Choroid plexus epithelial cell (primary cell): ENCODE measurements at places on chromosomes 6 and 20.

DNA sequence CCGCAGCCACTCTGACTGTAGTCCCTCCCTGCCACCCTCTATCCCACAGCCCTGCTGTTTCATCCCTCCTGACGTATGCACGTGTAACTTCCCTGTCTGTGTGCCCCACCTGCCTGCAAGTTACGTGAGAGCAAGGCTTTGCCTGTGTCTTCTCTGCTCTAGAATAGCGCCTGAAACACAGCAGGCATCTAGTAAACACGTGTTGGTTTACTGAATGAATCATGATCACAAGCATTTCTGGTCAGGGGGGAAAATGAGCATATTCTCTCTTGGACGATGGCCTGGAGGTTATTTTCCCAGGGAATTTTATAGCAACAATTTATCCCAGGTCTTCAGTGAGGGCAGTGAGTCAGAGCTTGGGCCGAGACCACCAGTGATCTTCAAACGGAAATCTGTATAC, 38.3 kb downstream of the PSMG4 start:
- peak; percentile 91 for DNase-seq

DNA sequence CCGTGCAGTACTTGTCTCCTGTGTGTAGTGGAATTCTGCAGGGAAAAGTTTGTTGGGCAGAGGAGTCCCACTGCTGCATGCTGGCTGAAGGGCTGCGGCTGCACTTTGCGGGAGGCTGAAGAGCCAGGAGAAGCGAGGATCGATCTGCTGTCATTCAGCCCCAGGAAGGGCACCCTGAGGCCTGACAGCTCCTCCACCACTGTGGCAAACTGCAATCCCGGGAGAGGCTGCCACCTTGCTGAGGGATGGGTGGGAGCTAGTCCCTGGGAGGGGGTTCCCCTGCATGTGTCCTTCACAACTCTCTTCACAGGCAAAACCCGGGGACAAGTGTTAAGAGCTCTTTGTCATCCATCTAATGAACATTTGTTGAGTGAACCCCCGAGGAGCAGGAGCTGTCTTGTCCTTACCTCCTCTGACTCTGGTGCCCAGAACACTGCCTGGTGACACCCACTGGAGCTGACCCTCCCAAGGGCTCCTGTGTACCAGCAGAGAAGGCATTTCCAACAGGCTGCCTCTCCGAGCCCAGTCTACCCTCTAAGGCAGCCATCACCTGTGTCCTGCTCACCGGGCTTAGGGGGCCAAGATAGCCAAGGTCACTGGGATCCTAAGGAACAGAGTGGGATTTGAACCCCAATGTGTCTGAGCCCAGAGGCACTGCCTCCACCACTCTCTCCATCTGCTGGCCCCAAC, 17.7 kb downstream of the PCK1 start:
- no peak for DNase-seq

- peak; percentile 61 for DNase-seq
Measured at GRCh38 chr6:139525415-139525814, 151.0 kb upstream of the CITED2 start.

- DNase-seq = peak; percentile 68
Measured at GRCh38 chr6:138307816-138308730, 69.6 kb upstream of the SMIM28 start.

- peak; percentile 37 for DNase-seq
Measured at GRCh38 chr6:42354702-42355101, 97.0 kb downstream of the TRERF1 start.
